ENCODE measurements at places on chromosomes 5 and 9.
A peak's percentile ranks its signal among the peaks of the same experiment; 100 is the strongest.

DNA sequence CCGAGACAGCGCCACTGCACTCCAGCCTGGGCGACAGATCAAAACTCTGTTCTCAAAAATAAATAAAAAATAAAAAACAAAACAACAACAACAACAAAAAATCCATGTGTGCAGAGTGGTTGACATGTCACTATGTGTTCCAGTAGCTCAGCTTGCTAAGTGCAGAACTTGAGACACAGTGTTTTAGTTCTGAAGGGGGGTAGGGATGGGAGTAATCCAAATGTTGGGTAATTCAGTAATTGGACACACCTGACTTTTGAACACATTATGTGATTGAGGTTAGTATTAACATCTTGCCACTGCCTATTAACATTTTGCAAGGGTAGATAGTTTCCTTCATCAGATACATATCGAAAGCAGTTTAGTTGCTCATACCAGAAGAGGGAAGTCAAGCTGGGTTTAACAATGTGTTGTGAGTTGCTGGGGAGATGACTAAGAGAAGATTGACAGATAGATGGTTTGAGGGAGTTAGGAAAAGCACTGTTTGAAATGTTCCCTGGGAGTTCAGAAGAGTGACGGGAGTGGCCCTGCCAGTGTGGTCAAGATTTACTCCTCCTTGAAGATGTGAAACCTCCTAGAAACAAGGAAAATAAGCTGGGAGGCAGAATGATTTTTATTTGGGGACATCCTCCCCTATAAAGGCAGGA, 928 bp downstream of the HACD4 start:
- DNase-seq: peak; percentile 26

- DNase-seq: no peak
Observed at GRCh38 chr9:131744720-131745201, 4.9 kb upstream of the RAPGEF1 start.

GRCh38 chr9:90018688-90019087, 413.9 kb downstream of the GADD45G start:
- no peak for DNase-seq

GRCh38 chr5:43840424-43841125, 237.6 kb downstream of the NNT start:
- no peak for DNase-seq

GRCh38 chr9:122777935-122778627, 10.7 kb upstream of the OR5C1 start:
- DNase-seq: no peak
